ENCODE measurements at places on chromosomes 1 and 21.

GRCh38 chr1:82848043-82848442, 1047.3 kb downstream of the ADGRL2 start:
- no peak for DNase-seq

- peak; percentile 48 for DNase-seq
Measured at GRCh38 chr21:44455524-44456213, 359 bp downstream of the LRRC3 start.

- DNase-seq = no peak
Measured at GRCh38 chr1:46820560-46821060, 21.8 kb downstream of the CYP4B1 start.

- no peak for DNase-seq
Measured at GRCh38 chr1:179153217-179153616, 71.3 kb downstream of the TOR3A start.

DNA sequence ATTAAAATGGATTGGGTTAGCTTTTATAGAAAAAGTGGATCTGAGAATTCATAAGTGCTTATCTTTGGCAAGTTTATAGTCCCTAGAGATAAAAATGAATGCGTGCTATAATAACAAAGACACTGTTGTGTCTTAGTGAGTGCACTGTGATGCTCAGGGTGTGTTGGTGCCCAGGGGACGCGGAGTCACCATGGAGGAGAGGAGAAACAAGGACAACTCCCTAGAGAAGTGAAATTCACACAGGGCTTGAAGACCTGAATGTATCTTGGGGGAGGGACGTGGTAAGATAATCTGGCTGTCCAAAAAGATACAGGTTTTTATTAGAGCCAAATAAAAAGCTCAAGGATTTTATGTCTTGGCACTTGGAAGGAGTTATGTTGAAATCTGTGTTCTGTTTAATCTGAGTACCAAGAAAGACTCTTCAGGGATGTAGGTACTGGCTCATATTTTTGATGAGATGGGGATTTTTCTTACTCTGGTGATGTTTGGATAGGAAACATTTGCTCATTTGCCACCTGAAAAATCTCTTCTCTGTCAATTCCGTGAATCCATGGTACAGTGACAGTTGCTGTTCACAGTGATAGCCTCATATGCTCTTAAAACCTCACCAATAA, 9.6 kb downstream of the SMYD2 start:
- no peak for DNase-seq

DNA sequence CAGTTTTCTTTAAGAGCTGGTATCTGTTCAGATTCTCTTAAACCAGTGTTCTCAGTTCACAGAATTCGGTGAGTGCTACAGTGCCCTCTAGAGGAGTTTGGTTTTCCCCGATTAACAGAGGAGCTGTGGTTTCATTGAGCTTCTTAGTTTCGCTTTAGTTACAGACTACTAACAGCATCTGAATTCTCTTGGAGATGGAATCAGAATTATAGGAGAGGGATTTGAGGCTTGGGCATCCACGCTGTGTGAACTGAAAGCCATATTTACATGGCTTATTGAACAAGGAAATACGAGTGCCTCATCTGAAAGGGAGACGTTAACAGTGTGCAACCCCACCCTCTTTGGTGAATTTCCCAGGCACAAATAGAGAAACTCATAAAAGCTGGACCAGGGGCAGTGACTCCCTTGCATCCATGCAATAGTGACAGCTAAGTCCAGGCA, 202.0 kb downstream of the USH2A start:
- peak; percentile 1 for DNase-seq

- no peak for DNase-seq
Measured at GRCh38 chr1:113210248-113210647, 137.2 kb downstream of the LRIG2 start.
